ENCODE measurements at places on chromosomes 16 and 17.
A peak's percentile ranks its signal among the peaks of the same experiment; 100 is the strongest.

DNA sequence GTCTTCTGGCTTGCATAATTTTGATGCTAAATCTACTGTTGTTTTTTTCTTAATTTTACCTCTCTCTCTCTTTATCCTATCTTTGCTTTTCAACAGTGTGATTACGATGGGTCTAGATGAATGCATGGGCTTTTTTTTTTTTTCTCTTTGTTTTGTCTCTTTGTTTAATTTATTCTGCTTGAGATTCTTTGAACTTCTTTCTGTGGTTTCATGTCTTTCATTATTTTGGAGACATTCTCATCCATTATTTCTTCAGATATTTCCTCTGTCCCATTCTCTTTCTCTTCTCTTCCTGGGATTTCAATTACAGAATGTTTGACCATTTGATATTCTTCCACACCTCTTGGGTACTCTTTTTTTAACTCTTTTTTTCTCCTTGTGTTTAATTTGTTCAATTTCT is 52.3 kb downstream of the CCDC182 start:
- no peak for DNase-seq

- no peak for DNase-seq
Measured at GRCh38 chr17:21388066-21388465, 11.9 kb downstream of the KCNJ12 start.

DNA sequence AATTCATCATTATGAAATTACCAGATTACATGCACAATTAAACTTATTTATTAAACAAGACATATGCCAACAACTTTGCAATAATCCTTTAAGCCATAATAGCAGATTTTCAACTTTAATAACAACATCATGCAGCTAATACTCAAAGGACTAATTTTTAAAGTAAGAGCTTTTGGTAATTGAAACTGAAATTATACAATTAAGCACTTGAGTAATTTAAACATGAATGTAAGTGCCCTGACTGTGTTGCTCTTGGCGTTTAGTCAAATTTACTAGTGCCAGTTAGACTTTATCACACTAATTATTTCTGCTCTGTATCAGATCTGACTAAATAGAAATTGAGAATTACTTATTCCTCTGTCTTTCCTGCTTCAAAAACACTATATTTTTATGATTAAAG is 46.8 kb upstream of the PSMD7 start:
- DNase-seq = no peak

DNA sequence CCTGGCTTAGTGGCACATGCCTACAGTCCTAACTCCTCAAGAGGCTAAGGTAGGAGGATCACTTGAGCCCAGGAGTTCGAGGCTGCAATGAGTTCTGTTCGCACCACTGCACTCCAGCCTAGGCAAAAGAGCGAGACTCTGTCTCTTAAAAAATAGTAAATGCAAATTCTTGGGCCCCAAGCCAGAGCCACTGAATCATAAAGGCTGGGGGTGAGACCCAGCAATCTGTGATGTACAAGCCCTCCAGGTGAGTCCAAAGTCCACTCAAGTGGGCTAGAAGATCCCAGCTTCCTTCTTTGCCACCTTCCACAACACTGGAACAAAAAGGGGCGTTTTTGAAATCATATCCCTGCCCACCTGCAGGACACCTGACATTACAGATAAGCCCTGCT is 16.9 kb downstream of the TRIM25 start:
- no peak for DNase-seq

GRCh38 chr17:11406716-11407115 is 165.7 kb downstream of the SHISA6 start:
- no peak for DNase-seq

DNA sequence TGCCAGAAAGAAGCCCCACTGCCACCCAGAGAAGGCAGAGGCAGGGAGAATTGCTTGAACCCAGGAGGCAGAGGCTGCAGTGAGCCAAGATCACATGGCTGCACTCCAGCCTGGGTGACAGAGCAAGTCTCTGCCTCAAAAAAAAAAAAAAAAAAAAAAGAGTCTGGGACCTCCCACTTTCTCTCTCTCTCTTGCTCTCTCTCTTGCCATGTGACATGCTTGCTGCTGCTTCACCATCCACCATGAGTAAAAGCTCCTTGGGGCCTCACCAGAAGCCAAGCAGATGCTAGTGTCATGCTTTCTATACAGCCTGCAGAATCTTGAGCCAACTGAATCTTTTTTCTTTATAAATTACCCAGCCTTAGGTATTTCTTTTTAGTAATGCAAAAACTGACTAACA is 21.5 kb upstream of the SRSF1 start:
- no peak for DNase-seq

GRCh38 chr17:76528156-76528527 is 9.4 kb downstream of the CYGB start:
- DNase-seq = no peak

GRCh38 chr17:49434821-49435670 is 20.4 kb upstream of the PHB1 start:
- peak; percentile 14 for DNase-seq

- peak; percentile 17 for DNase-seq
Measured at GRCh38 chr17:12549499-12550041, 116.1 kb upstream of the MYOCD start.

- no peak for DNase-seq
Measured at GRCh38 chr17:59487161-59487873, 78.1 kb upstream of the DHX40 start.

GRCh38 chr17:75881678-75882454 is 3.5 kb upstream of the TRIM47 start:
- no peak for DNase-seq

DNA sequence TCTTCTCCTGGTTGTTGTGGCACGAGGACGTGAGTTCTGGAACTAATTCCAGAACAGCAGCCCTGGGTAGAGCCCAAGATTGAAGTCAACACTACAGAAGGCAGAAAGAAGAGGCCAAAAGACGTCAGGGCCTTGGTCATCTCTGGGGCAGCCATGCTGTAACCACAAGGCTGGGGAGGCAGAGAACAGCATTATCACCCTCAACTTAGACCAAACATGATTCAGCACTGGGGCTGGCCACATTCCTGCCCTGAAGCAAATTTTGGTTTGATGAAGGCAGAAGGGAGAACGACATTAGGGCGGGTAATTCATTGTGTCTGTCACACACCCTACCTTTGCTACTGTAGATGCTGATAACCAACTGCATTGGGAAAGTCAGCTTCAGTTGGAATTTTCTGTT is 9.7 kb upstream of the ALOX15B start:
- DNase-seq = peak; percentile 32

DNA sequence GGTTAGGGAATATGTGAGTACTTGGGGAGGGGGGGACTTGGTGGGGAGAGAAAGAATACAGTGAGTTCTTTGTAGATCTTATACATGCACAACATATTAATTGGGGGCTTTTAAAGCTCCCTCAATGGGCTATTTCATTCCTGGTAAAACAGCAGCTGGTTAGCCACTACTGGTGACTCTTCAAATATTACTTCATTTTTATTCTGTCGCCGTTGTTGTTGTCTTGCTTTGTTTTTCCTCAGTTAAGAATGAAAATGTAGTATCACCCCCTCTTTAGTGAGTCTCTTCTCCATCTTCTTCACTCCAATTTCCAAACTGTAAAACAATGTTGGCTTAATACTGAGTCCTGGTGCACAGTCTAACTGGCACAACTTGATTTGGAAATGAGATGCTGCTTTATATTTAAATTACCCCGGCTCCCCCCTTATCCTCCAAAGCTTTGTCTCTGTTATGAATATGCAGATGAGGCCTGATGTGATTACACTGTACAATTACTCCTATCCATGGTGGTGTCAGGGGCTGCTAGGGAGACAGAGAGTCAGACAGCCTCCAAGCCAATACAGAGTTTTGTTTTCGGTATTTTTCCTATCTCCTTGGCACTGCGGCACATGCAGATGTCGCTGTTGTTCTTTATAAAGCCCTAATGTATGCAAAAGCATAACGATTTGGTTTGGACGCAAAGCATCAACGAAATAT is 256.9 kb upstream of the PMFBP1 start:
- DNase-seq = no peak

DNA sequence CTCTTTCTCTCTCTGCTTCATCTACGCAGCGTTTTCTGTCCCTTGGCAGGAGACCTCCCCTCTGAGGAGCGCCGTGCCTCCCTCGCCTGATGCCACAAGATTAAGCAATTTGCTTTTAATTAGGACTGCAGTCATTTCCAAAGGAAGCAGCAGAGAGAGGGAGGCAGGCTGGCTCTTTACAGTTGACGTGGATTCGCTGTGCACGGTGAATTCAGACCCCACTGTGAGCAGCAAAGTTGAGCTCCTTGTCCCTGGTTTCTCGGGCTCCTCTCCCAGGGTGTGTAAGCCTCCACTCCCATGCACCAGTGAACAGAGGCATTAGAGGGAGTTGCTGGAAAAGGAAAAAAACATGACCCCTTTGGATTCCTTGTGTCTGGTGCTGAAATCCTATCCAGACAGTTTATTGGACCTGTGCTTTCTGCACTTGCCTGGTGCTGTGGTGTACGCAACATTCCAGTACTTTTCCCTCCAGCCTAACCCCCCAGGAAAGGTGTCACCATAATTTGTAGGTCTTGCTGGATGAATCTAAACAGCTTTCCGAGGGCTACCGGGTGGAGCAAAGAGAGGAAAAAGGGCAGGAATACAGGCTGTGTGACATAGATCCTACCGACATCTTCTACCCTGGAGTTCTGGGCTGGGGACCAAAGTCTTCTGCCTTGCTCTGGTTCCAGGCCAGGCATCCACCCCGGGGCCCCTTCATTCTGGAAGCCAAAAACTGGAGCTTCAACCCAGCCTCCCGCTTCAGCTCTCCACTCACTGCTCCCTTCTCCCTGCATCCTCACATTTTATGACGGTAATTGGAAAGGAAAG is 171.0 kb downstream of the MAF start:
- DNase-seq = no peak

- DNase-seq = peak; percentile 12
Measured at GRCh38 chr17:11853321-11854151, 143.7 kb downstream of the ZNF18 start.

DNA sequence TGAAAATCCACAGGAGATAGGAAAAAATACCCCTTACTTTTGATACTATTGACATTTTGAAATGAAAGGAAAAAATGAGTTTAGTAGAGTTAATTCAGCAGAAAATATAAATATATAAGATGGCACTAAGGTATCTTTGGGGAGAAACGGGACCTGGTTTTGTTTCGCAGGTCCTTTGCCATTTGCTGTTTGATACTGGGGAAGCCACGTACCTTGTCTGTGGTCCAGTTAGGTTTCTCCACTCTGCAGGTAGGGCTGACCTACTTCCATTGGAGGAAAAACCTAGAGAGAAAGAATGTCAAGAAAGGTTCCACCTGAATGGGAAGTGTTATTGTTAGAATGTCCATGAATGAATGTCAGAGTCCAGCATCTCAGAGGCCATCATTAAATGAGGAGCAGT is 48.1 kb downstream of the HLF start:
- DNase-seq = no peak

DNA sequence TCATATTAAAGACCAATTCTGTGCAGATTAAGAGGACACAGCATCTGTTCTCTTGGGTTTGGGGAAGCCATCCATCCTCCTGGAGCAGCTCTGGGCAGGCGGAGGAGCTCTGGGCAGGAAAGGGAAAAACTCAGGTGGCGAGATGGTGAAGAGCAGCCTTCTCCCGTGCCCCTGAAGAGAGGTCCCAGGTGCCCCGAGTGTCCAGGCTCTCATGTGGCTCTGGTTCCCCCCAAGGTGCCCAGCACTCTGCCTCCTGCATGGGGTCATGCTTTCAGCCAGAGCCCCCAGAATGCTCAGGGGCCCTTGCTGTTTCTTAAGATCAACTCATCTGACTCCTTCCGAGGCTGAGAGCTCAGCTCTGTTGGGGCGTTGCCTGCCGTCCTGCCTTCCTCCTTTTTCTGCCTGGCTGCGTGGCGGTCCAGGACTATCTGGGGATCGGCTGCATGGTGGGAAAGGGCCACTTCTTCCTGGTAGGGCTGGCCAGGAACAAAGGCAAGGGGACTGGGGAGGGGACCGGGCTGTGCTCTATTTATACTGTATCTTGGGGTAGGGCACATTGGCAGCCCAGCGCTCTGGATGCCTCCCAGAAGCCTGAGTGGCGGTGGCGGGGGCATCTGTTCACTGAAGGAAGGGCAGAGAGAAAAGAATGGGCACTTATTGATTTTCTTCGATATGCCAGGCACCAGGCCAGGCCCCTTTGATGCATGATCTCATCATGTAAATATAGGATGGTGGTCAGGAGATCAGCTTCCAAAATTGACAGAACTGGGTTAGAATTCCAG is 103.2 kb upstream of the SDK2 start:
- DNase-seq = no peak

DNA sequence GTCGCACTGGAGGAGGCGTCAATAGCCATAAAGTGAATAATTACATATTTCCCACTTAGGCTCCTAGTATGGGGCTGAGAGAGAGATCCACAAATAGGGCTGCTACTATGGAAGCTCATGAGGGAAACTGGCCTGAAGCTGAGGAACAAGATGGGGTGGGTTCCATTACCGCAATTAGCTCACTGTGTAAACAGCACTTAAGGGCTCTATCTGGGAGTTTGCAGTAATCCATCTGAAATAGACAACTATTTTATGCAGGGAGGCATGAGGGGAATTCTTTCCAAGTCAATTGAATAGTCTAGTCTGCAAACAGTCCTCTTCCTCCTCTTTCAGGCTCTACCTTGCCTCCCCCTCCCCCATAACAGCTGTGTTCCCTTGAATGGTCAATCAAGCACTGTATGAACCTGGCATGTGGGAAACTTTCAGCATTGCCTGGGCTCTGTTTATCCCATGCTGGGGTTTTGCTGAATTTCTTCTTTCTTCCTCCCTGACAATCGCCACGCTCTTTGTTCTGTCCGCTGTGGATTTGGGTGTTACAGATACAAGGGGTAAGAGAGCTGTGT is 56.1 kb upstream of the MAF start:
- no peak for DNase-seq

- no peak for DNase-seq
Measured at GRCh38 chr17:33523577-33523981, 230.5 kb upstream of the ASIC2 start.

- no peak for DNase-seq
Measured at GRCh38 chr16:84930298-84931106, 80.8 kb downstream of the ZDHHC7 start.

GRCh38 chr17:83053739-83054451 is 25.5 kb upstream of the METRNL start:
- no peak for DNase-seq

GRCh38 chr17:45791935-45792334 is 7.8 kb downstream of the CRHR1 start:
- no peak for DNase-seq

Measured in astrocyte (in vitro differentiated cells and primary cell).